Stomach (tissue), 19 donors: ENCODE measurements at places on chromosomes 7 and 10. TPM values are rescaled to one million over a fixed set of nuclear protein-coding genes. Genes with fewer than 3 reads are reported as not detected.

Gene MSS51
- not detected for total RNA-seq

DNA sequence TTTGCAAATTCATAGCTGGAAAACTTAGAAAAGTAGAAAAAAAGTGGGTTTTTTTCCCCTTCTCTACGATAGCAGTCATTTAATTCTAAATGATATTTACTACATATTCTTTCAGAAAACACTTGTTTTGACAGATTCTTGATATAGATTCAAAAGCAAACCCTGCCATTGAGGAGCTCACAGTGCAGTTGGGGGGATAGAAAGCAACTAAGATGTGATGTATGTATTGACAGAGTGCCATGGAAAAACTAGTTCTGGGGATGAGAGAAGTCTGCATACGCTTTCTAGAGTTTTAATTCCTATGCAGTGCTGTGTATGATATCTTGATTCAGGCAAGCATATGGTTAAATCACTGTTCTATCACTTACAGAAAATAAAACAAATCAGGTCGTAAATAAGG, 436.6 kb upstream of the GHITM start:
- H3K27me3 ChIP-seq = no peaks in the 10 kb centered on the region
- H3K27ac ChIP-seq = no peak overlapping the region
- no peak overlapping the region for H3K4me3 ChIP-seq
- H3K4me1 ChIP-seq = no peaks in the 10 kb centered on the region

DNA sequence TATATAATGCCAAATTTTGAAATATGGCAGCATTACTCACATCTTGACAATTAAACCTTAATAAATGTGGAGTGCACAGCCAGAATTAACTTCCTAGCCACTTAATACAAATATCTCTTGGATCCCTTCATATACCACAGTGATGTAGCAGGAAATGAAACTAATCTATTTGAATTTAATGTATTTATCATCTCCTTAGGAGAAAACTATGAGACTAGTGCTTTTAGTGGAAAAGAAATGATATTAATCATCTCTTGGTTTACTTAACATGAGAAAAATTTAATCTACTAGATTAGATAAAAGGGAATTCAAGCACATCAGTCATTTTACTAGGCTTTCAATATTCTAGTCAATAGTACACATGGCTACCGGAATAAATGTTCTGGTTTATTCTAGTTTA, 55.7 kb upstream of the GPR22 start:
- no peaks in the 10 kb centered on the region for H3K27me3 ChIP-seq
- no peak overlapping the region for H3K27ac ChIP-seq
- H3K36me3 ChIP-seq = peaks cover 18% of the 10 kb centered on the region
- no peaks in the 10 kb centered on the region for H3K4me1 ChIP-seq

Gene TMEM176B
- total RNA-seq = 108 TPM

GRCh38 chr7:16734148-16734726, 19.3 kb upstream of the TSPAN13 start:
- no peak for DNase-seq
- H3K36me3 ChIP-seq = no peaks in the 10 kb centered on the region
- H3K27me3 ChIP-seq = no peaks in the 10 kb centered on the region
- H3K4me1 ChIP-seq = no peaks in the 10 kb centered on the region

Gene SCIN
- total RNA-seq = 46.6 TPM

- DNase-seq = no peak
- no peak overlapping the region for H3K4me3 ChIP-seq
- no peaks in the 10 kb centered on the region for H3K4me1 ChIP-seq
- H3K27ac ChIP-seq = peak overlapping the region; percentile 49
These were observed 46.1 kb upstream of the SLC35B4 start for GRCh38 chr7:134362587-134363483.

DNA sequence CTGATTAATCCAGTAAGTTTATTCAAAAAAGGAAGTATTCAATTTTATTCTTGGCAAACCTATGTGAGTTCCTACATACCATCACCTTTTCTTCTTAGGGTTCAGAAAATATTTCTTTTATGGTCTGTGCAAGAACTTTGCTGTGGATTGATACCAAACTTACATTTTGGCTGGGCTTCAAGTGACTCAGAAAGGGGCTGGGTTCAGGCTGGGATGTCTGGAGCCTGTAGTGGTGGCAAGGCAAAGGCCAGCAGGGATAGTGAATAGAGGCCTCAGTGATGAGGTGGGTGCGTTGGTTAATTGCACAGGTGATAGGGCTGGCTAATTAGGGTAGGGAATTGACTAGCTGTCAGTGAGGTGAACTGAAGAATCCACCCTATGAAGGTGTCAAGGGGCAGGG, 40.2 kb upstream of the ATXN7L1 start:
- no peak overlapping the region for H3K4me3 ChIP-seq
- peaks cover 17% of the 10 kb centered on the region for H3K36me3 ChIP-seq
- no peaks in the 10 kb centered on the region for H3K4me1 ChIP-seq
- no peak for DNase-seq
- no peak overlapping the region for H3K27ac ChIP-seq

DNA sequence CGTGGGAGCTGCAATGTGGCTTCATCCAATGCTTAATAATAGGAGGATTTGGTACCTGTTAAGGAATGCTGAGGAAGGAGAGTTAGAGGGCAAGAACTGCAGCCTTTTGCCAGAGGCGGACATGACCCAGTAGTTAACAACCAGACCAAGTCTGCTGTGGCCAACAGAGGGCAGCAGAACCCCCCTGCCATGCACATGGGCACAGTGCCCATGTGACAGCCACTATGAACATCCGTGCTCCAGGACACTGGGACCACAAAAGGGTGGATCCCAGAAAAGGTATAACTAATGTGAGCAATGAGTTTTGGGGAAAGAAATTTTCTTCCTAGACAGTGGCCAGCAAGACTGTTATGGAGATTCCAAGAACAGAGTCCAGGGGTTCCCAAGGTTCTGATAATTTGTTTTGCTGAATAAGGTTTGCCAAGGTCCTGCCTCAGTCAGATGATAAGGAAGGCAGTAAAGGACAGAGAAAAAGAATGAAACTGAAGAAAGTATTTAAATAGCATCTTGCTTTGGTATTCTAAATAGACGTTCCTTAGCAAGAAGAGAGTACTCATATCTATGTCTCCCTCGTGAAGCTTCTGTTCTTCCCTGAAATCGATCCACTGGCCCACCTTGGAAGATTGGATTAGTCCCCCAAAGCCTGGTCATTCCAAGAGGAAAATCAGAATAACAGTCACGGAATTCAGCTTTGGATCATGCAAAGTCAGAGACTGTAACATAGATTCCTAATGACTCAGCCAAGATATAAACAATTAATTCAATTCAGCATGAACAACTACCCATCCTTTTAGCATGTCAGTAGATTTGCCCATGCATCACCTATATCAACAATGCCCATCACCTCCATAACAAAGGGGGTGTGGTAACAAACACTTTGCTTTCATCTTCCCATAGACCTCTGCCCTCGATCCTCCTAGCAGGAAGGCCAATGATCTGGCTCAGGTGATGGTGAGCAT, 56.0 kb downstream of the LGI1 start:
- no peak overlapping the region for H3K4me3 ChIP-seq
- H3K4me1 ChIP-seq = no peaks in the 10 kb centered on the region
- peak; percentile 59 for DNase-seq
- H3K36me3 ChIP-seq = no peaks in the 10 kb centered on the region
- peaks cover 27% of the 10 kb centered on the region for H3K27me3 ChIP-seq
- no peak overlapping the region for H3K27ac ChIP-seq

DNA sequence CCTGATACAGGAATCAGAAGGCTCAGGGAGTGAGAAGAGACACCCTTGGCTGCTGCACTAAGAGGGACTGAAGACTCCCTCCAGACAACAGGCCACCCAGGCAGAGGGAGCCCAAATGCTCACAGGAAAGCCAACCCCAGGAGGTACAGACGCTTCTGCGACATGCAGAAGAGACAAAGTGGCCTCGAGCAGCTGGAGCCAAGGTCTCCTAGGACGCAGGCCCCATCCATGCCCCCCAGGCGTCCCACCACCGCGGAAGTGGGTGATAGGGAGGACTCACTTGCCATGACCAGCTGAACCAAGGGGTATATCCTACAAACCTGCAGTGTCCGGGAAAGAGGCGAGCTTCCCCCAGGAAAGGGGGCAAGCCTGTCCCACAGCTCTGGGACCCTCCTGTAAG, 56.9 kb downstream of the CTBP2 start:
- H3K36me3 ChIP-seq = peaks cover 47% of the 10 kb centered on the region
- no peaks in the 10 kb centered on the region for H3K27me3 ChIP-seq
- no peak overlapping the region for H3K27ac ChIP-seq
- DNase-seq = no peak

DNA sequence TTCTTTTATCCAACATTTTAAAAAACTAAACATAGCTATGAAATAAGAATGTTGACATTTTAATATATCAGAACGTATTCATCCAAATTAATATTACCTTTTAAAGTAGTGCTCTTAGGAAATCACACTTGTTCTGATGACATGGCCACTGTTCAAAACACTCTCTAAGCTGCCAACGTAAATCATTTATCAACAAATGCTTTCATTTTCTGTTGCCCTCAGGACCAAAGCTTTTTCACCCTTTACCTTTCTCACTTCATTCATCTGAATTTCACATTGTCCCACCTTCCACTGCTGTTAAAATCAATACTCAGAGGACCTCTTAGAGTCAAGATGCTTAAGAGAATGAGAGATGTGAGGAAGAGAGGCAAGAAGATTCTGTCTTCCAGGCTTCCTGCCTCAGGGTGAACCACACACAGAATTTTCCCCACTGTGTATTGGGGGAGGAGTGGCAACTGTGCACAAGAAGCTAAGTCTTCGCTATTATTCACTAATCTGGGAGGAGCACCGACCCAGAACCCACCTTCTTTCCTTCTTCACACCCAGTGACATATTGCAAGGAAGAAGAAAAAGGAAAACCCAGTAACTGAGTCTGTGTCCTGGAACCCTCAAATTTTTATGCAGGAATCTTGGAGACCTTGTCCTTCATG, 21.0 kb downstream of the HIBADH start:
- DNase-seq = no peak
- H3K4me1 ChIP-seq = no peaks in the 10 kb centered on the region
- no peaks in the 10 kb centered on the region for H3K36me3 ChIP-seq
- no peaks in the 10 kb centered on the region for H3K27me3 ChIP-seq
- peak overlapping the region; percentile 9 for H3K4me3 ChIP-seq

DNA sequence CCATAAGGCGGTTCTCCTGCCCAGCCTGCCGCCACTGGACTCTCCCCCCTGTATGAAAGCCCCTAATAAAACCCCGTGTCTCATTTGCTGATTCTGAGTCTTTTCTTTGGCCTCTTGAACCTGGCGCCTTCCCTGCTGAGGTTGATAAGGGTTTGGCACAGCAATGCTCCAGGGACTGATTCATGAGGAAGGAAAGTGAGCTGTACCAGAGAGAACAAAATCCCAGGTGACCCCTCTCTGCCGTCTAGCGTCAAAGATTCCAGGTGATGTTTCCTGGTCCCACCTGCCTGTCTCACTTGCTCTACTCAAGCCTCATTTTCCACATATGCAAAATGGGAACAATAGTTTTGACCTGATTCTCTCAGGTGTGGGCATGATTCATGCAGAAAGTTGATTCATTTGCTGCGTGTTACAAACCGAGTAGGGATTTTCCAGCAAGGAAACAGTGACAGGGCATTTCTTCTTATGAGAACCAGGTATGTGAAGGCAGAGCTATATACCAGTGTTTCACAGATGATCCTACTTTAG, 730.6 kb upstream of the IGFBP3 start:
- H3K36me3 ChIP-seq = no peaks in the 10 kb centered on the region
- no peak overlapping the region for H3K27ac ChIP-seq
- H3K27me3 ChIP-seq = no peaks in the 10 kb centered on the region
- H3K4me3 ChIP-seq = no peak overlapping the region
- H3K4me1 ChIP-seq = no peaks in the 10 kb centered on the region

Gene GNAI1
- total RNA-seq = 49.0 TPM

Gene PTF1A
- total RNA-seq = 1.3 TPM

GRCh38 chr7:91443862-91444261, 179.6 kb downstream of the FZD1 start:
- H3K36me3 ChIP-seq = no peaks in the 10 kb centered on the region
- no peak overlapping the region for H3K4me3 ChIP-seq
- no peak for DNase-seq

Gene TAF3
- total RNA-seq = 6.4 TPM

DNA sequence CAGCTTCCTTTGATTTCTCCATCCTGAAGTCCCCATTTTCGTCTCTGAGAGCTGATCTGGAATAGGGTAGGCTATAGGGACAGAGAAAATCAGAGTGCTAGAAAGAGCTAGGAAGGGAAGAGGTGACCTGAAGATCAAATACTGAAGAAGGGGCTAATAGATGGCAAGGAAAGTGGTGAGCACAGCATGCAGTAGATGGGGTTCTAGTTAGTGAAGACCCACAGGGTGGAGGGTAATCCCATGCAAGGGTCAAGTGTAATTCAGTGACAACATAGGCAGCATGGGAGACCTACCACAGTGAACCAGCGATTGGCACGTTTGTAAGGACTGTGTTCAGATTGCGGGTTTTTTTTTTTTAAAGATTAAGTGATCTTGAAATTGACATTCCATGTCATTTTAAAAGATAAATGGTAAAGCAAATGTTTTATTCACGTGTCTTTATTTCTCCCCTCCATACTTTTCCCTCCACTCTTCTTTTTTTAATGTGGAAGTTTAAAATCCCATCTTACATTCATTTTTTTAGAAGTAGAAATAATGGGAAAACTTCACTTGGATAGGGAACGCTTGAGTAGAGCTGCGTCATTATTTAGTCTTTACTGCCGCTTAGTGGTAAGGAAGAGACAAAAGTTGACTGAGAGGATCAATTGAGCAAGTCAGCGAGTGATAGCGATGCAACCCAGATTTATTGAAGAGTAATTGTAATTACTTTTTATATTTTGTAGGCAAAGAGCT, 21.0 kb upstream of the ABI1 start:
- peak; percentile 82 for DNase-seq
- H3K4me3 ChIP-seq = no peak overlapping the region
- H3K36me3 ChIP-seq = no peaks in the 10 kb centered on the region

GRCh38 chr7:116968631-116969030, 15.3 kb downstream of the ST7 start:
- no peaks in the 10 kb centered on the region for H3K4me1 ChIP-seq
- no peak overlapping the region for H3K4me3 ChIP-seq
- DNase-seq = no peak
- no peak overlapping the region for H3K27ac ChIP-seq
- H3K27me3 ChIP-seq = no peaks in the 10 kb centered on the region

- no peaks in the 10 kb centered on the region for H3K36me3 ChIP-seq
- peak overlapping the region; percentile 84 for H3K27ac ChIP-seq
- peak; percentile 62 for DNase-seq
- no peak overlapping the region for H3K4me3 ChIP-seq
- peaks cover 69% of the 10 kb centered on the region for H3K4me1 ChIP-seq
- H3K27me3 ChIP-seq = no peaks in the 10 kb centered on the region
These were observed 124.3 kb downstream of the CUX1 start for GRCh38 chr7:101941481-101942383.

GRCh38 chr10:23280419-23281043, 64.1 kb downstream of the C10orf67 start:
- no peak for DNase-seq
- H3K27me3 ChIP-seq = peaks cover 16% of the 10 kb centered on the region
- no peaks in the 10 kb centered on the region for H3K4me1 ChIP-seq

DNA sequence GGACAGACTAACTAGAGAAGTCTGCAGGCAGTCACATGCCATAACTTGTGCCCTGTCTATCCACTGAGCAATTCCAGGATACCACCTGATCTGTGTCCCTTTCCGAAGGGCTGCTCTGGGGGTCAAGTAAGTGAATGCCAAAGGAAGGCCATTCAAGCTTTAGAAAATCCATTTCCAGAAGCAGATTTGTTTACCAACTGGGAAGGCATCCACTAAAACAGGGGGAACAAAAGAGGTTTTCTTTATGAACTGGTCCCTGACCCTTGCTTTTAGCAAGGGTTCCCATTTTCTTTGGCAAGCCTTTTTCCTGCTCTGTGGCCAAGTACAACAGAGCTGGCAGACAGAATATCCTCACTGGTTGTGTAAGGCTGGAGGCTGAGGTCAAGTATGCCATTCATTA, 36.5 kb downstream of the ITPRID1 start:
- H3K4me1 ChIP-seq = peaks cover 18% of the 10 kb centered on the region
- peak; percentile 48 for DNase-seq
- no peaks in the 10 kb centered on the region for H3K27me3 ChIP-seq
- no peak overlapping the region for H3K4me3 ChIP-seq
- no peaks in the 10 kb centered on the region for H3K36me3 ChIP-seq
